ENCODE measurements at places on chromosomes 7 and 10.
A peak's percentile ranks its signal among the peaks of the same experiment; 100 is the strongest.

GRCh38 chr10:109205929-109206585, 717.3 kb downstream of the XPNPEP1 start:
- DNase-seq, result no peak

DNA sequence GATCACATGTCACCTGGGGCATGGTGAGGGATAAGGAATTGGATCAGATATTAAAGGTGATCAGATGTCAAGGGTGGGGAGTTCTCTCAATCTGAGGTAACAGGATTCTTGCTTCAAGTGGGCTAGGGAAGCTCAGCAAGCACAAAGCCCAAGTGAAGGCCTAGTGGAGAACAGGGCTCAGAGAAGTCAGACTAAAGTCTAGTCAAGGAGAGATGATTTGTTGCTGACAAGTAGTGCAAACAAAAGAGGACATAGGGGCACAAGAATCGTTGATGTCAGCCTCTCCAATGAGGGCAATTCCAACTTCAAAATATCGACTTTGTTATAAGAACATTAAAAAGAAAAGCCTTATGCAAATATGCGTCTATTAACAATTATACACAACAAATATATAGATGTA, 852.8 kb upstream of the CELF2 start:
- DNase-seq, result no peak

- DNase-seq, result no peak
Observed at GRCh38 chr10:115023715-115024114, 69.5 kb upstream of the ATRNL1 start.

GRCh38 chr7:80440883-80441282, 71.0 kb downstream of the GNAT3 start:
- DNase-seq, result no peak

DNA sequence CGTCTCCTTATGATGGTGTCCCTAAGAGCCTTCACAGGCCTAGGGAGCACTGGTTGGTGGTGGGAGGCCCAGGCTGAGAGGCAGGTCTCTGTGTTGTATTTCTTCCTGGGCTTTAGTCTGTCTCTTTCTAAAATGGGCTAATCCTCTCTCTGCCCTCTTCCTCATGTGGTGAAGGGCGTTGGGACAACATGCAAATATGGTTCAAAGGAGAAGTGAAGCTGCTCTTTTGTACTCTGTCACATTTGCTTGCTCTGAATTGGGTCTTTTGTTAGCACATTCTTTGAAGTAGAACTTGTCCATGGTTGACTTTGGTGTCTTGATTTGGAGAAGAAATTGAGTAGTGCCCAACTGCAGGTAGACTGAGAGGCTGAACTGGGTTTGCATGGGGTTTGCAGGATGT, 814 bp downstream of the HK1 start:
- DNase-seq, result no peak

GRCh38 chr7:139753081-139753692, 24.6 kb downstream of the HIPK2 start:
- DNase-seq, result no peak

DNA sequence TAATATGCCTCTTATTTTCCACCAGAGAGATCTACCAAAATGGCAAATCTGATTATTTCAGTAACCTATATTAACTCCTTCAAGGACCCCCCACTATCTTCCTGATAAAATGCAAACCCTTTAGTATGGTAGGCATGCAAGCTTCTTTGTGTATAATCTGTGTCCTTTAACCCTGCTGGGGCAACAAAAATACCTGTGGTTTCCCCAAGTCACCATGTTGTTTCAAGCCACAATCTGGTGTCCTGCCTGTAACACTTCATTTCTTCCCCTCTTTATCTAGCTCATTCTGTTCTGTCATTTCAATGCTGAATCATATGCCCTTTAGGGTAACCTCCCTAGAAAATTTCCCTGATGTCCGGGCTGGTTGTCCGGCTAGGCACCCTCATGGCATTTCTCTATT, 5.3 kb downstream of the CALCR start:
- no peak for DNase-seq

DNA sequence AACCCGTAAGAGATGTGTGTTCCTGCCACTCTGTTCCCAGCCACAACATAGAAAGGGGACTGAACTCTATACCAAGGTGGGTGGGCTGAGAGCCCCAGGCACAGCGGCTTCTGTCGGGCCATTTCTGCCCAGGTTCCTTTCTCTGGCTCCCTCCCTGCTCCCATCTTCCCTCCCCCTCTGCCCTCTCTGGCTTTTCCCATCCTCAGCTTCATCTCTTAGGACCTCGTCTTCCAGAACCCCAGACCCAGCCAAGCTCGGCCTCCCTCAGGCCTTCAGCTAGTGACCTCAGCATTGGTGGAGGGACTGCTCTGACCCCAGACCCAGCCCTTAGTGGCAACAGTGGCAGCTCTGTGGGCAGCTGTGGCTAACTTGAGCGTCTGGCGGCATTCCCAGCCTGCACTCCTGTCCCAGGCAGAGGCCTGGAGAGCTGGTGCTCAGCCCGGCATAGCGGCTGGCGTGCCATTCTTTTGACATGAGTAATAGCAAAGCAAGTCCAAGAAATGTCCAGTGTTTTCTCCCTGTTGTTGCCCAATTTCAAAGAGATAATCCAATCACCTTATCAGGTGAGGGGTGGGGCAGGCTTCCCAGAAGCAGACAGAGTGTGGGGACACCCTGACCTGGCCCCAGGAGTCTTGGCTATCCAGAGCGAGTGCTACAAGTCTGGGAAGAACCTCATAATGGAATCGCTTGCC, 15.9 kb downstream of the PTPRE start:
- DNase-seq, result no peak

DNA sequence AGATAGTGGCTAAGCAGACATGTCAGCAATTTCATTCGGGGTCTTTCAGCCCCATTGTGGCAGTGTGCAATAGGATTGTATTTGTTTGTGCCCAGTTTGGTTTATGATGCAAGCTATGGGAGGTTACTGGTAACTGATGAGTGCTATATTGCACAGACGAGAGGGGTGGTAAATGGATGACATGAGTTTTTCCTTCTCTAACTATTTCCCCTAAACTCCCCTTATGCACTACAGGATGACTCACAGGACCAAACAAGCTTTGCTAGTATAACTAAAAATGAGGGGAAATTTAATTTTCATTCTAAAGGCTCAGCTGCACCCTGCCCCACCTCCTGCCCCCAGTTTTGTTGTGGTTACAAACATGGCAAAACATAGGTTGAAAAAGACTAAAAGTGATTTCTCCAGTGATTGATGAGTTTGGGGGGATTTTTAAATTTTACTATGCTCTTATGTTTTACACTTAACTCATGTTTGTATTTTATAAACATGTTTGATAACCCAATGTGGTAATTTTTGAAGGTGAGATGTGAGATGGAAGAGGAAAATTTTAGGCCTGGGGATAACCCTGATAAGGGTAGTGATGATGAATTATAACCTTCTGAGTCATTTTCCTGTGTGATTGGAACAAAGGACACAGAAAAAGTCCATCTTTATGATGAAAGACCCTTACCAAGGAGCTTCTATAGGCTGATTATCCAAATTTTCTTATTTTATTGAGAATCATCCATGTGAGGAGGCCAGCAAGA, 60.8 kb upstream of the NAMPT start:
- DNase-seq, result no peak

DNA sequence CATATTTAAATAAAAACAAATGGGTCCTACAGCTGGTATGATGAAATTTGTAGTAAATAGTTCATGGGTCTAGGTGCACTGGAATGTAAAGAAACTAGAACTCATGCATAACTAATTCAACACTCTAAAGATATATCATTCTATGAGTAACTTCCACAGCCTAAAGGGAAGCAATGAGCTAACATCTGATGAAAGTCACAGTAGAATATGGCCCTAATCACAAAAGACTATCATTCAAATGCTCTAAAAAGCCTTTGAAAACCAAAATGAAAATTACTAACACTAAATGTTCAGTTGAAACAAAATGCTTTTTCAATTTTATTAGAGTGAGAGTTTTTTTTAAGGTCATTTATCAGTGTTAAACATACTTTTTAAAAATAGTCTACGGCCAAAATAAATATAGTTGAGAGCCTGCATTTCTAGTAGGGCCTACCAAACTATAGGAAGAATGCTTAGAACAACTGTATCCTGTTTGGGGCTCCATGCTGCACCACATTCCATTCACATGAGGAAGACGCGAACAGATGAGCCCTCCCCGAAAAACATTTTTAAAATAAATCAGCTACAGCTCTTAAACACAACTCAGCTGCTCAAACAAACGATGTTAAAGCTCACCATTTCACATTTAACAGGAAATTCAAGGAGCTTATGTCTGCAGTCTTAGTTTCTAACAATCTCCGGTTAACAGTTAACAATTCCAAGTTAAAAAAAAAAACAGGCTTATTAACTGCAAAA, 134.5 kb downstream of the NRBF2 start:
- DNase-seq, result no peak

GRCh38 chr10:12393831-12394230, 44.5 kb downstream of the CAMK1D start:
- no peak for DNase-seq

DNA sequence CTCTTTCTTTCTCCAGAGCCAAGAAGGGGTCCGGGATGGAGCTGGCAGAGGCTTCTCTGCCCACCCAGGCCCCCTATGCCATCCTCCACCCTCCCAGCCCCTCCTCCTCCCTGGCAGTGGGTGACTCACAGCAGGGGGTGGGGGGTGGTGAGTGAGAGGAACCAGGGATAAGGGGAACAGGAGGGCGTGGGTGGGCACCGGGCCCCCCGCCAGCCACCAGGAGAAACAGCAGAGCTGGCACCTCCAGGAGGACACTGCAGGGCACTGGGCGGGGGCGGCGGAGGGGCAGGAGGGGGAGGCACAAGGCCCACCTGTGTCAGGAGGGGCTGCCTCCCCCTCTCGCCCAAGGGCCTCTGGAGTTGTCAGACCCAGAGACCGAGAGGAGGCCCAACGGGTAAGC, 56.0 kb downstream of the CAMK2B start:
- DNase-seq, result no peak

GRCh38 chr10:50918529-50918928, 33.1 kb upstream of the A1CF start:
- DNase-seq, result no peak

GRCh38 chr7:50826371-50827172, 43.9 kb upstream of the GRB10 start:
- DNase-seq, result no peak

- no peak for DNase-seq
Observed at GRCh38 chr10:71736570-71736952, 17.0 kb upstream of the C10orf105 start.

DNA sequence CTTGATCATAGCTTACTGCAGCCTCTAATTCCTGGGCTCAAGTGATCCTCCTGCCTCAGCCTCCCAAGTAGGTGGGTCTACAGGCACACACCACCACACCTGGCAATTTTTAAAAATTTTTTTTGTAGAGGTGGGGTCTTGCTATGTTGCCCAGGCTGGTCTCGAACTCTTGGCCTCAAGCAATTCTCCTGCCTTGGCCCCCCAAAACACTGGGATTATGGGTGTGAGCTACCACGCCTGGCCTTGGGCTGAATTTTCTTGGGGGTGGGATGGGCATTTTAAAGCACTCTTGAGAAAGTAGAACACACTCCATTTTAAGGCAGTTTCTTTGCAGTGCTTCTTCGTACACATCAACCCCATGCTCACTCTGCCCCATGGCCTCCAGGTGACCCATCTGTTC, 28.7 kb downstream of the TBXAS1 start:
- DNase-seq, result no peak

- DNase-seq, result peak; percentile 65
Observed at GRCh38 chr10:72274730-72275350, 1.1 kb downstream of the DDIT4 start.

- no peak for DNase-seq
Observed at GRCh38 chr10:92826061-92826460, 22.3 kb upstream of the EXOC6 start.

DNA sequence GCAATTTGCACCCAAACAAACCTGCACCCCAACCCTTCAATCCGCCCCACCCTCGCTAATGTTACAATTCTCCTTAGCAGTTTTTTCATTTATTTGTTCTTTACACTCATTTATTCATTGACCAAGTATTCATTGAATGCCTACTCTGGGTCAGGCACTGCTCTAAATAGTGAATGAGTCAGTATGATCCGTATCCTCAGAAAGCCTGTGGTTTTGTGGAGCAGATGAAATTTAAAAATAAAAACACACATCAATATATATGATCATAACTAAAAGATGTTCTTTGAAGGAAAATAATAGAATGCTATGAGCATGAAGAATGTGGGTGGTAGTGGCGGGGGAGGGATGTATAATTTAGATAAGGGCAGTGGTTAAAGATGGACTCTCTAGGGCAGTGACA, 13.3 kb downstream of the IFIT5 start:
- DNase-seq, result no peak

DNA sequence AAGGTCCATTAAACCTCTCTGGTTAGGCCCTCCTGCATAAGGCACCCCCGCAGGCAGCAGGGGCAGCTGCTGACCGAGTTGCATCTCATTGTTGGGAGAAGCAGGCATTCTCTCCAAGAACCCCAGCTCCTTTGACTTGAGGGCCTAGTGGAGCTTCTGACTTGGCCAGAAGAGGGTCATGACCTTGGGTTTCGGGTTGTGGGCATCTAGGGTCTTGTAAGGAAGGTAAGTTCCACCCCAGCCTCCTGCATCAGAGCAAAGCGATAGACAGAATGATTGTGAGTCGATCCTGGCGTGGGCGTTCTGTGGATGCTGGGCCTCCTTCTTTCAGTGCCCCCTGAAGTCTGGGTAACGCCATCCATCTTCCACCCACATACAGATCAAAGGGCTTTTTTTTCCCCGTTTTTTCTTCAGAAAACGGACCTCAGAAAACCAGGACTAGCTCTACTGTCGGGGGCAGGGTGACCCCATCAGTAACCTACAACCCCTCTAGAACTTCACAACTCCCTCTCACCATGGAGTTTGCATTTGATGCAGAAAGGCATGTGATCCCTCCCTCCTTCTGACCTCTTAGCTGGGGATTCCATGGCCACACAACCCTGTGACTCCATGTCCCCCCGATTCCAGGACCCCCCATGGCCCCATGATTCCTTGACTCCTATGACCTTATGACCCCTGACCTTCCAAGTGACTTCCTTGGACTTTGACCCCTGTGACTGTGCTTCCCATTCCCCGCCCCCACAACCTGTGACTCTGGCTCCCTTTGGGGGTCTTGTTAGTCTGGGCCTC, 3.0 kb downstream of the SEMA4G start:
- DNase-seq, result no peak

GRCh38 chr7:148337246-148337965, 253.2 kb upstream of the C7orf33 start:
- DNase-seq, result no peak

DNA sequence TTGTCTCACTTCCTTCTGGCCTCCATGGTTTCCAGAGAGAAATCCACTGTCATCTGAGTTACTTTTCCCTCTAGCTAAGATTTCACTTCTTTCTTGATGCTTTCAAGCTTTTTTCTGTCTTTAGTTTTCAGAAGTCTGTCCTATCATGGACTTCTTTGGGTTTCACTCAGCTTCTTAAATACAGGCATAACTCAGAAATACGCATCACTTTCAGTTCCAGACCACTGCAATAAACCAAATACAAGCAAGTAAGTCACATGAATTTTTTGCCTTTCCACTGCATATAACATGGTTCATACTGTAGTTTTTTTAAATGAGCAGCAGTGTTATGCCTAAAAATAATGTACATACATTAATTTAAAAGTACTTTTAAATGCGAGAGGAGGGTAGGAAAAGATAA, 48.7 kb downstream of the STK17A start:
- no peak for DNase-seq

GRCh38 chr7:28847681-28848080, 110.4 kb downstream of the TRIL start:
- no peak for DNase-seq

Data from activated CD4-positive, CD25-positive, alpha-beta regulatory T cell (primary cell).